ENCODE measurements at places on chromosomes 5 and 9.

GRCh38 chr9:126430124-126430523, 103.5 kb downstream of the MVB12B start:
- DNase-seq: no peak

DNA sequence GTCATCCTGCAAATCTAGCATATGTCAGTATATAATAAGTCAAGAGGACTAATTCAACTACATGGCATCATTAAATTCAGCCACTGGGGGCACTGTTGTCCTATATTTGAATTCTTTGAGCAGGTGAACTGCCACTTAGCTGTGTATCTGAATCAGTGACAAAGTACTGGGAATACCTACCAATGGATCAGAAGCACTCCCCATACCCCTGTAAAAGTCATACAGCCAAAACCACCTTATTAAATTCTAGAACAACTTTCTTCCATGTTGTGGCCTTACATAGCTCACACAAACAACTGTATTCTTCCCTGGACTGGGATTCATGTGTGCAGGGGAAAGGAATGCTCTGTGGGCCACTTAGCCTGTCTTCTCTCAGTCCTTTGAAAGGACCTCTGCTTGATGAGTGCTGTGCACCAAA, 57.4 kb upstream of the PLPP6 start:
- DNase-seq: peak; percentile 79

- no peak for DNase-seq
Observed at GRCh38 chr5:76099286-76099702, 16.1 kb downstream of the SV2C start.

GRCh38 chr9:137970686-137971476, 93.3 kb downstream of the CACNA1B start:
- no peak for DNase-seq

DNA sequence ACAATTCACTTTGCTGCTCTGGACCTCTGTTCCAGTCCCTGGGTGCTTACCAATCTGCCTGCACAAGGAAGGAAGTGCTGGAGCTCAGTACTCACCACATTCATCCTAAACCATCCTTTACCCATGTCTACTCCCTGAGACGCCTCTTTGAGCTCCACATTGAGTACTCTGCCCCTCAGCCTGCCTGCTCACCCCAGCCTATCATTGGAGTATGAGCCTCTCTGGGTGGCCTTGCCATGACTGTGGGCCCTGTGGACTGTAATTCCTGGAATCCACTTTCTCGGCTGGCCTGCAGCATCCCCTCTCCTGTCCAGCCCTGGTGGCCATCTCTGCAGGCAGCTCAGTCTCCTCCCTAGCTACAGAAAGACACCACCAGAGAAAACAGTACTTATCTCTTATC, 428.6 kb downstream of the SPOCK1 start:
- DNase-seq: no peak

GRCh38 chr5:133423618-133424282, 188.6 kb downstream of the FSTL4 start:
- peak; percentile 52 for DNase-seq

- no peak for DNase-seq
Observed at GRCh38 chr5:157076558-157076957, 17.6 kb upstream of the HAVCR1 start.

DNA sequence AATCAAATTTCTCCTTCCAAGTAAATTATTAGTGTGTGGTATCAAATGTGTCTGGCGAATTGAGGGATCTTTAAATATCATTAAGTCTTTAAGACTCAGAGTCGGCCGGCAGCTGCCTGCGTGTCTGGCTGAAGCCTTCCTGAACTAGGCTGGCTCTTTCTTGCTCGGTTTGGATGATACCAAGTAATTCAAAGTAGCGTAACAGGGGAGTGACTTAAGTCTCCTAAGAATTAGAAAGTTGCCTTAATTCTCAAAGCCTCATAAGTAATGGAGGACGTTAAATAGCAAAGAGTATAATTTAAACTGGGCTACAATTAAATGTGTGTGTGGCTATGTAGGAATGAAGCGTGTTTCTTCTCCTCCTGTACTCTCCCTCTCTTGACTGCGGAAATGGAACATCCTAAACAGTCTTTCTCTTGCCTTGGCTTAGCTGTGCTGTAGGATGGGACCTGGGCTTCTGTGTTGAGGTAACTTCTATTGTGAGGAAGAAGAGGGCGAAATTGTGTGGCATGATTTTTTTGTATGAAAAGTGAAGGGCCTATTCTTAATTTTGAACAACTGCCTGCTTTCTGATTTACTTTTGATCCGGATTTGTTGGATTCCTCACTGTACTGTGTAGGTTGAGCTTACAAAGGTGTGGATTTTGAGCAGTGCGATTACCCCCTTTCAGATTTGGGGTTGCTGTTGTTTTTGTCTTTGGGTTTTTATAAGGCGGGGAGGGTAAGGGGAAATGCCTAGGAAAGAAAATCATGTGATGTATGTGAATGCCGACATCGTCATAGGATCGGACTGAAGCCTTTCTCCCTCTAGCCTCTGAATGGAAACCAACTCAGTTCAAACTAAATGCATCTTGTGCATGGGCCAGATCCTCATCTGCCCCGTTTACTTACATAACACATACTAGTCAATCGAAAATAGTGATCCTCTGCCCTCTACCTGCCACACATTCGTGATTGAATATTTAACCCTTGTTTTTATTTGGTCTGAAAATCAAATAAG, 29.9 kb downstream of the CPEB4 start:
- peak; percentile 80 for DNase-seq

DNA sequence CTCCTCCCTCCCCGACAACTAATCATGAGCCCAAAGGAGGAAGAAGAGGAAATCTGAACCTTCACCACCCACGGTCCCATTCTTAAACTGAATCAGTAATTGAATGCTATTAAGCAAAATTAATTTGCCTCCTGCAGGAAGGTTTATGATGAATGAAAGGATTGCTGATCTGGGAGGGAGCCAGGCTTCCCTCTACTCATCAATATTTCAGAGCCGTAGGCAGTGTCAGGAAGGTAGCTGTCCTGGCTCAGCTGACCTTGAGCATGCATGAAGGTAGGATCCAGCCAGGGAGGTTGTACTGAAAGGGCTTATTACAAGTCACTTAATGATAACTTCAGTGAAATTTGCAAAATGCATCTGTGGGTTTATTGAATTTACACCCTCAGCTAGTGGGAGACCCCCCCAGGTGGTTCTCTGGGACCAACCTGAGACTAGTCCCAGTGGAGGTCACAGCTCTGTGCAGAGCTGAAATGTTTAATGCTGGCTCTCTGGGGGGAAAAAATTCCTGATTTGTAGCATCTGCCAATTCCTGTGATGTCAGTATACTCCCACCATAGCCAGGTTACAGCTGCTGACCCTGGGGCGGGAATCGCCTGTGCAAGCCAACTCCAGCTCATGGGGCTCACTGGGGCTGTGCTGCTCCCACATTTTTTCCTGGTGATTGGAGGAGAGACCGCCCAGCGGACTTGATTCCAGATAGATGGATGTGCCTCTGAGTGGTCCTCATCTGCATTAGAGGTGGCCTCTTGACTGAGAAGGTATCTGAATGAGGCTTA, 47.9 kb upstream of the NCS1 start:
- no peak for DNase-seq

GRCh38 chr5:116834796-116835515, 260.3 kb upstream of the SEMA6A start:
- no peak for DNase-seq

GRCh38 chr5:10537624-10538023, 26.2 kb upstream of the ANKRD33B start:
- DNase-seq: no peak

GRCh38 chr9:108271236-108271635, 584.5 kb downstream of the ACTL7B start:
- no peak for DNase-seq

DNA sequence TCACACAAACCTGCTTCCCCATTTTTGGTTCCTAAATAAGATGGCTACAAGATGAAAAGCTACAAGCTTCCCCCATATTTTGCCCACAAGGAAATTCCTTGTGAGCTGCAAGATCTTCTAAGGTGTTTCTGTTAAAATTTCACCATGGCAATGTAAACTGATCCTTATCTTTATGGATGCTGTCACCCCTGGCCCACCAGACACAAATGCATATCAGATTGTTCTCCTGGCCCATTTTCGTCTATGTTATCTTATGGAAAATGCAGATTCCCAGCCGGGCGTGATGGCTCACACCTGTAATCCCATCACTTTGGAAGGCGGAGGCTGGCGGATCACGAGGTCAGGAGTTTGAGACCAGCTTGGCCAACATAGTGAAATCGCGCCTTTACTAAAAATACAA, 65.1 kb upstream of the IL6ST start:
- no peak for DNase-seq

DNA sequence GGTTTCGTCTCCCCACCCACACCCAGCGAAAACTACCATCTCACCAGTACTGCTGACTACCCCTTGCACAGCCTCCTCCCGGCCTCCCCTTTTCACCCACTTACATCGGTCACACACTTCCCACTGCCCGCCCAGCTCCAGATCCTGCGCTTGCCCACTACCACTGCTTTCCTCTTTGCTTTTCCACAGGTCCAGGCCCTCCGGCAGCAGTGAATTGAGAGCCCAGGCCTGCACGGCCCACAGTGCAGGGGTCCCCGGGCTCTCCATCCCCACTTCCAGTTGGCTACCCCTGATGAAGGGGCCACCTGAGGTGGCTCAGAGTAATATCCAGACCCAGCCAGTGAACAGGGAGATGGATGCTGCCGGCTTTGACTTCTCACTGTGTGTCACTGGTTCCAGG, 120.2 kb upstream of the FSTL4 start:
- no peak for DNase-seq

- no peak for DNase-seq
Observed at GRCh38 chr5:172485511-172486202, 31.3 kb upstream of the SH3PXD2B start.

GRCh38 chr5:10707198-10708142, 53.6 kb downstream of the DAP start:
- no peak for DNase-seq

DNA sequence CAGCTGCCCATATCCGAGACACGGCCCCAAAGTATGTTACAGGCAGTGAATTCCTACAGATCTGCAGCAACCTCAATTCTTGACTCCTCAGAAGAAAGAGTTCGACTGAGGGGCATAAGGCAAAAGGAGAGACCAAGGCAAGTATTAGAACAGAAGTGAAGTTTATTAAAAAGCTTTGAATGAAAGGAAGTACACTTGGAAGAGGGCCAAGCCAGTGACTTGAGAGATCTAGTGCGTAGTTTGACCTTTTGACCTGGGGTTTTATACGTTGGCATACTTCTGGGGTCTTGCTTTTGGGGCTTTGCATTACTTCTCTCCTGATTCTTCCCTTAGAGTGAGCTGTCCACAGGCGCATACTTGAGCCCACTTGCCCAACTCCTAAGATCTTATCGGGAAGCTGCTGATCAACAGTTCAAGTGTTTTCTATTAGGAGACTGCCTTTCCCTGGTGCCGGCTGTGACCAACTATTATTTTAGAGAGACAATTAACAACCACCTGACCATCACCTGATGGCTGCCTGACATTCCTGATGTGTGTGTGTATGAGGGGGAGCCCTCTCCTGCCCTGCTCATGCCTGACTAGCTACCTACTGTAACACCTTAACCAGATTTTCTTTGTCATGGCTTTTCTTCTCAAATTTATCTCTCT, 1.5 kb upstream of the DEPDC1B start:
- peak; percentile 43 for DNase-seq

- no peak for DNase-seq
Observed at GRCh38 chr5:134851307-134851923, 5.6 kb downstream of the C5orf24 start.

DNA sequence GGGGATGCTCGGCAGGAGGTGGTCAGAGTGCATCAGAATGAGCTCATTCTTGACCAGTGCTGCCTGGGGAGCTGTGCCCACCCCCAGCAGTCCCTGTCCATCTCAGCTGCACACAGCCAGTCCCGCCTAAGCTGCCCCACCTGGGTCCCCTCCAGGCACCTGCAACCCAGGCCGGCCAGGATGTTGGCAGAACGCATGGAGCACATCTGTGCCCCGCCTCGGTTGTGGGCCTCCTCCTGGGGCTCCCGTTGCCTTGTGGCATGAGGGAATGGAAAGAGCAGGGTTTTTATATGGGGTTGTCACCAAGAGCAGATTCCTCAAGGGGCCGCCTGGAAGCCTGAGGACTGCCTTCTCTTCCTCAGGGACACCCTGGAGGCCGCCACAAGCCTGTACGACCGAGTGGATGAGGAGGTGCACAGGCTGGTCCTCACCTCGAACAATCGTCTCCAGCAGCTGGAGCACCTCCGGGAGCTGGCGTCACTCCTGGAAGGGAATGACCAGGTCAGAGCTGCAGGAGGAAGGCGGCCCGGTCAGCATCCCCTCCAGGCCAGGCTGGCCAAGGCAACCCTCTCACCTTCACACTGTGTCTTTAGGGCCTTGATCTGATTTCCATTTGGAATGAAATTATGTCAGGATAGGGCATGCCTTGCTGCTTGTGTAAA, 34.8 kb upstream of the LRRC14B start:
- no peak for DNase-seq

DNA sequence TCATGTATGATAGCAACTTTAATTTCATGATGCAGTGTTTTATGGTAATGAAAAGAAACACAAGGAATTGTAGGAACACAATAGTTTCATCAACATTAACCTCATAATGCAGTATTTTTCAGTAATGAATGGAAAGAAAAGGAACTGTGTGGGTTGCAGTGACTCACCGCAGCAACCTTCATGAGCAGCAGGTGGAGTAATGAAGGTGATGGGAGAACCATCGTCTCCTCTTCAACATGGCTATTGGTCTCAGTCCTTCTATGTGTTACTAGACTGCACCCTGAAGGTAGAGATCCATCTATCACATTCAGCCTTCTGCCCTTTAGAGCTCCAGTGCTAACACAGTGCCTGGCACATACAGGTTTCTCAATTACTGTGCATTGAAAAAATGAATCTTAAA, 58.0 kb downstream of the TMEM215 start:
- DNase-seq: no peak

DNA sequence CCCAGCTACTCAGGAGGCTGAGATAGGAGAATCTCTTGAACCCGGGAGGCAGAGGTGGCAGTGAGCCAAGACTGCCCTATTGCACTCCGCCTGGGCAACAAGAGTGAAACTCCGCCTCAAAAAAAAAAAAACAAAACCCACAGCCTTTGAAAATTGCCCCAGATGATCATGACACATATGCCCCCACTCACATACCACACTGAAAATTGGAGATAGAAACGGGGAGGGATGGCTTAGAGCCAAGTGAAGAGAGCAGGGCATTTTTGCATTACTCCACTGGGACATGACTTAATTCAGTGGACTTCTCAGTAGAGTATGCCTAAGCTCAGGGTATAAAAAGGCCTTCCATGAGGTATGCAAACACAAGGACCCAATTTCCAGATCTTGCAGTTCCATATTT, 309.3 kb downstream of the BNC2 start:
- DNase-seq: no peak

DNA sequence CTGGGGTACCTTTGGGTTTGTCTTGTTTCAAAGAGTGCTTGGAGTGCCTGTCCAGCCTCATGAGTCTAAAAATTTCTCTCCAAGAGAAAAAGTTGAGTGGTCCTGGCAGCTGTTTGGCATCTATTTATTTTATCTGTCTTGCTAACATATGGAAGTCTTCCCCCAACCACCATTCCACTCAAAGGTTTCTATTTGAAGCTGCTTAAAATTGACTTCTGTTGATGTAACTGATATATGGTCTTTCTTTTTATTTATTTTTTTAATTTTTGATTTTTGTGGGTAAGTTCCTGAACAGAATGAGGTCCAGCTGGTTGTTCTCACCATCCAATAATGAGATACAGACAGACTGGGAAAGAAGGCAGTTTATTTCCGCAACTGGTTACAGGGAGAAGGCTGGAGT, 178.7 kb upstream of the SGCD start:
- no peak for DNase-seq

- DNase-seq: peak; percentile 7
Observed at GRCh38 chr5:31232273-31232888, 38.9 kb downstream of the CDH6 start.

- no peak for DNase-seq
Observed at GRCh38 chr5:76771705-76772405, 47.0 kb upstream of the F2RL1 start.

GRCh38 chr5:34499001-34499734, 157.0 kb upstream of the RAI14 start:
- no peak for DNase-seq
